NCI-H187 treated with DMSO at 0.1 percent for 48 hours (cell line): ENCODE measurements at places on chromosomes 16 and 17.

- no peak for DNase-seq
Measured at GRCh38 chr16:785563-786535, 2.3 kb downstream of the RPUSD1 start.

DNA sequence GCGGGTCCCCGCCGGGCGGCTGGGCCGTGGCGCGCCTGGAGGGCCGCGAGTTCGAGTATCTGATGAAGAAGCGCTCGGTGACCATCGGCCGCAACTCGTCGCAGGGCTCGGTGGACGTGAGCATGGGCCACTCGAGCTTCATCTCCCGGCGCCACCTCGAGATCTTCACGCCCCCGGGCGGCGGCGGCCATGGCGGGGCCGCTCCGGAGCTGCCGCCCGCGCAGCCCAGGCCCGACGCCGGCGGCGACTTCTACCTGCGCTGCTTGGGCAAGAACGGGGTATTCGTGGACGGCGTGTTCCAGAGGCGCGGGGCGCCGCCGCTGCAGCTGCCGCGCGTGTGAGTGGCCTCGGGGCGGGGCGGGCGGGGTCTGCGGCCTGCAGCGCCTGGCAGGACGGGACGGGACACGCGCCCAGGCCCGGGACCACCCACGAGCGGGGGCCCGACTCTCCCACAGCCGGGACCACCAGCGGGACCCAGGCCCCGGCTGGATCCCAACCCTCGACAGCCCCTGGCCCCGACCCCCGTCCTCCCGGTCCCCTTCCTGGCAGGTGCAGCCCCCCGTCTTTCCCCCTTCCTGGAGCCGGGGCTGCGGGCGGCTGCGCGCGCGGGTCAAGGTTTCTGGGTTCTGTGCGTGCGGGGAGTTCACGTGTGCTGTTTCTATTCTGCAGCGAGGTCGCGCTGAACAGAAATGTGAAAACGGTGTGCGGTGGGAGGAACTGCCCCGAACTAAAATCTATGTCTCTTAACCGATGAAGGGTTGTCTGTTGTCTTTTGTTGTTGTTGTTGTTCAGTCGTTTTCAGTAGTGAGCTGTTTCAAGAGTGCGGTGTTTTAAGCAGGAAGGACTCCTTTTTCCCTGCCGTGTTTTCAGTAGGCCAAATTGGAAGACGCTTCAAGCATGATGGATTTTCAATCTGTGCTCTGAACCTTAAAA is 705 bp downstream of the FOXK2 start:
- no peak for DNase-seq

- no peak for DNase-seq
Measured at GRCh38 chr17:54455251-54455868, 445.3 kb upstream of the TOM1L1 start.

GRCh38 chr16:14020141-14020540 is 51.0 kb upstream of the MRTFB start:
- no peak for DNase-seq

- DNase-seq = no peak
Measured at GRCh38 chr17:17870247-17870646, 33.5 kb upstream of the SREBF1 start.

DNA sequence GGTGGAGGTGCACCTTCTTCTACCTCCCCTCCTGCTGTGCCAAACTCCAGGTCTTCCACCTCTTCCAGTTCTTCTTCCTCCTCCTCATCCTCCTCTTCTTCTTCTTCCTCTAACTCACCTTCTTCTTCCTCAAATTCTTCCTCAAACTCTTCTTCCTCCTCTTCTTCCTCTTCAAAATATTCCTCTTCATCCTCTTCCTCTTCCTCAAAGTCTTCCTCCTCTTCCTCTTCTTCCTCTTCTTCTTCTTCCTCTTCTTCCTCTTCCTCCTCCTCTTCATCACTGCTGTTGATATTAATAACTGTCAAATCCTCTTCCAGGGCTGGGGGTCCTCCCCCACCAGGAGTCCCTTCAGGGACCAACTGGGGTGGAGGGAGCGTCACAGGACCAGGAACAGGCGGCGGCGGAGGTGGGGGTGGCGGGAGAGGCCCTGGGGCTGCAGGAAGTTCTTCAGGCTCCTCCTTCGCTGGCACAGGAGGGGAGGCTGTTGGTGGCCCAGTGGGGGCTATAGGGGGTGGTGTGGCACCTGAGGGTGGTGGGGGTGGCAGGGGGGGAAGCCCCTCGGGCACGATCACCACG is 30.7 kb upstream of the ALOX15 start:
- no peak for DNase-seq

GRCh38 chr17:48612854-48613691 is 2.0 kb downstream of the HOXB8 start:
- DNase-seq = no peak
